ENCODE measurements at places on chromosomes 12 and 14.

GRCh38 chr14:94923786-94924185 is 153.9 kb upstream of the GSC start:
- no peak for DNase-seq

DNA sequence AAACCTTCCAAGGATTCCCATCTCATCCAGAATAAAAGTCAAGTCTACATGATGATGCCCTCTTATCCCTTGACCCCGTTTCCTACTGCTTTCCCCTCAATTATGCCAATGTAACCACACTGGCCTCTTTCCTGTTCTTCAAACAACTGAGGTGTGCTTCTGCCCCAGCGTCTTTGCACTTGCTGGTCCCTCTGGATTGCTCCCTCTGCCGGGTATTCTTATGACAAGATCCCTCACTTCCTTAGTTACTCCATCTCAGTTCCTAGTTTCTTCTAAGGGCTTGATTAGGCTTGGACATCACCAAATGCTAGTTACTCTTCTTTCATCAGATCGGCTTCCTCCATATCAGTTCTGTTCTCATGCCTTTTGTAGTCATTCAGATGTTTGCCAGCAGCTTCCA is 32.7 kb upstream of the PELI2 start:
- no peak for DNase-seq

DNA sequence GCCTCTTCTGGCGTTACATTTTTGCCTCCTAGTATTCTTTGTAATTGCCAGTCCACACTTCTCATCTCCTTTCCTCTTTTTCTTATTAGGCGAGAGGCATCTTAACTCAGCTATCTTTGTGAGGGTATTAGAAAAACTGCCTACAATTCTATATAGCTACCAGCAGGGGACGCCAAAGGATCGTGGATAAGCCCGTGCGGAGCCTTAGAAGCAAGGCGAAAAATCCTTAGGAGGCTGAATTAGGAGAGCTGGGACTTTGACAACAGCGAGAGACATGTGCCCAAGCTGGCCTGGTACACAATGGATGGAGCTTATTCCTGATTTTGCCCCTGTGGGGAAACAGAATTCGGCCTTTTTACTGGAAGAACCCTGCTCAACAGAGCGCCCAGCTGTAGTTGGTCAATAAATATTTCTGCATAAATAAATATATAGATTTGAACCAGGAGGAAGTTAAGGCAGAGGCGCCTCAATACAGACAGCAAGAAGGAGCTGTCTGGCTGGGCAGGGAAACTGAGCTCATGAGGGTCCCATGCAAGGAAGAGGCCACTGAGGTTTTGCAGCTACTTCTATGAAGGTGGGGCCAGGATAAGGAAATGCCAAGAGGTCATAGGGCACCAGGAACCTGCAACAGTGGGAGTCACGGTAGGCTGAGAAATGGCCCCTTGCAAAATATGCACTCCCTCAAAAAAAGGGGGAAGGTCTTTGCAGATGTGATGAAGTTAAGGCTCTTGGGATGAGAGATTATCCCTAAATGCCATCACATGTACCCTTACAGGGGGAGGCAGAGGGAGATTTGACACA is 14.6 kb upstream of the RBM19 start:
- DNase-seq: no peak

- DNase-seq: no peak
Observed at GRCh38 chr12:52166672-52167071, 25.1 kb downstream of the KRT80 start.

DNA sequence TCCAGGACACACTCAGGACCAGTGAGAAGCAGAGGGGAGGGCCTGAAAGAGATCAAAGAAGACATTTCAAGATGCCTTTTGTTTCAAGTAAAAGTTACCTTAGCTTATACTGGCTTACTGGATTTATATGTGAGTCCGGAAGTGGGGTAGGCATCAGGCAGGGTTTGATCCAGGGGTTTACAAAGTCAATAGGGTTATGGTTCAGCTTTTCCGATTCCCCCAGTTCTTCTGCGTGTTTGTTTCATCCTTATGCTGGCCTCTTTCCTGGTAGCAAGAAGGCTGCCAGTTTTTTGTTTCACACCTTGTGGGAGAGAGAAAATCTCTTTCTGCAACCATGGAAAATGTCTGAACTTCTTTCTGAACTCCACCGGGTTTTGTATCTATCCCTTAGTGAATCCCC is 126.3 kb downstream of the ESRRB start:
- no peak for DNase-seq

GRCh38 chr12:209246-209645 is 4.7 kb downstream of the SLC6A12 start:
- no peak for DNase-seq

DNA sequence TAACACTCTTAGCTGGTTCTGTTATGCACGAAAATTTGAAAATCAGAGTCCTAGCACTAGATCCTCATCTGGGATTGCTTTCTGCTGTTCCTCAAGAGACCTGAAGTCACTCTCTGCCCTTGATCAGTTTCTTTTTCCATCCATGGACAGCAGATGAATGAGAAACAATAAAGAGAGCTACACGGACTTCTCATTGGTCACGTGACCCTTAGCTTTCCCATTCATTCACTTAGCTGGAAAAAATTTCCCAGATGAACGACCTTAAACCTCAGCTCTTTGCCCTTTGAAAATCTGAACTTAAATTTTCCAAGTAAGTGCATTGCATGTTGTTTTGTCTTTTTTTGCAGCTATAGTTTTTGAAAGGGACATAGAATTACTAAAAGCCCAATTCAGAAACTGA is 27.2 kb upstream of the RGS6 start:
- DNase-seq: no peak

- no peak for DNase-seq
Observed at GRCh38 chr12:3045989-3046388, 31.2 kb upstream of the TSPAN9 start.

- no peak for DNase-seq
Observed at GRCh38 chr12:29782285-29782870, 1.4 kb downstream of the TMTC1 start.

GRCh38 chr12:24121911-24122310 is 172.4 kb upstream of the SOX5 start:
- DNase-seq: no peak

GRCh38 chr12:80419644-80420043 is 24.4 kb upstream of the PTPRQ start:
- no peak for DNase-seq

GRCh38 chr14:92969871-92970270 is 46.9 kb downstream of the CHGA start:
- DNase-seq: no peak

DNA sequence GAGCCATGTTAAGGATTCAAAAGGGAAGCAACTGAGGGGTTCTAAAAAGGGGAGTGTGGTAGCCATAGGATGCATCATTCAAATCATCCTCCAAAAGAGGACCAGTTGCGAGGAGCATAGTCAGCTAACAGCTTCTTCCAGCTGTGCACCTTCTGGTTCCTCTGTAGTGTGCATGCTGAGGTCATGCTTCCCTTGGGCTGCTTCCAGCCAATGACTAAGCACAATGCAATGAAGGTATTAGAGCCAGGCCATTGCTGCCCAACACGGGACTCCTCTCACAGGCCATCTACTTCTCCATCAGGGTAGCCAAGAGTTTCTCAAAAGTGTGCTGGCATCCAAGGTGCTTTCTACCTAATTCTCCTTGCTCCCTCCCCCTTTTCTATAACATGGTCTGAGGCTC is 69.2 kb upstream of the ARID2 start:
- no peak for DNase-seq

GRCh38 chr12:123598522-123598921 is 3.4 kb upstream of the DDX55 start:
- DNase-seq: no peak

DNA sequence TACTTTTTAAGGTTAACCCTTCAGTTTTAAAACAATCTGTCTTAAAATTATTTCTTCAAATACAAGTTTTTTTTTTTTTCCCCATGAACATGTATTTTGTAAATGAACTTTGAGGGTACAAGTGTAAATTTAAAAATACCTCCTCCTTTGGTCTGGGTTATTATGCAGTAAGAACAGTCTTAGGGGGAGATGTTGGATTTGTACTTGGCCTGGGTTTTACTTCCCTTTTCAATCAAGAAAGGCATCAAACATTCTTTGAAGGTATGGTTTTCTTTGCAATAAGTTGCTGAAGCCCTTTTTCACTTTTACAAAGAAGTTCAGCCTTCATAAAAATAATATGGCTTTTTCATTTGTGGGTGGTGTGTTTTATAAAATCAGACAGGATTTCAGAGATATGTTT is 20.5 kb downstream of the WBP11 start:
- DNase-seq: no peak

- no peak for DNase-seq
Observed at GRCh38 chr12:64907097-64907496, 82.7 kb downstream of the TBC1D30 start.

- no peak for DNase-seq
Observed at GRCh38 chr14:56888274-56888673, 78.0 kb upstream of the OTX2 start.

DNA sequence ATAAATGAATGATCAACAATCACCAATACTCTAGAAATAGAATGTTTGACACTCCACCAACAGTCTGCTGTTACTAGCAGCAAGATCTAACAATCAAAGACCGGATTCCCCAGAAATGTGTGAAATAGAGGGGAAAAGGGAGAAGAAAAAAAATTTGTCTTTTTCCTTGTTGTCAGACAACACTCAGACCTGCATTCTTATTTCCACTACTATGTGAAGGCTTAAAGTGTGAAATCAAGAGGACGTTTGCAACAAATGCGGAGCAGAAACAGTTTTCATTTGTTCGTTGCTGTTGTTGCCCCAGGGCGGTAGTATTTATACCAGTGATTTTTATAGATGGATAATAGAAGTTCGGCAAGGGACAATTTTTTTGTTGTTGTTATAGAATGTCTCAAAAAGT is 9.2 kb downstream of the NKX2-1 start:
- no peak for DNase-seq

DNA sequence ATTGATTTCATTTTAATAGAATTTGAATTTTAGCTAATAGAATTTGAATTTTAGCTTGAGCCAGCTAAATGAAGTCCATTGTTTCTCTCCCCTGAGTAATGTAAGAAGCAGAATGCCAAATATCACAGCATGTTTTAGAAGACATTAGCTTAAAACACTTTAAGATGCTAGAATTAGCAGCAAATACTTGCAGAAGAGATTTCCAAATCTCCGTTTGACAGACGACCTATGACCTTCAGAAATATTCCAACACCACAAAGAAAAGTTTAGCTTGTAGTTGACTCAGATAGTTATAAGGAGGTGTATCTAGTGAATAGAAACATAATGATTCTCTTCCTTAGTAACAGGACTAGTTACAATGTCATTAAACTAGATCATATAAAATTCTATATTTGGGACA is 51.7 kb upstream of the MYF6 start:
- DNase-seq: no peak

GRCh38 chr14:77955816-77956484 is 156.0 kb downstream of the ADCK1 start:
- DNase-seq: no peak

GRCh38 chr12:128536810-128537209 is 269.8 kb downstream of the TMEM132C start:
- no peak for DNase-seq

GRCh38 chr12:5648692-5649359 is 216.9 kb downstream of the NTF3 start:
- DNase-seq: no peak

DNA sequence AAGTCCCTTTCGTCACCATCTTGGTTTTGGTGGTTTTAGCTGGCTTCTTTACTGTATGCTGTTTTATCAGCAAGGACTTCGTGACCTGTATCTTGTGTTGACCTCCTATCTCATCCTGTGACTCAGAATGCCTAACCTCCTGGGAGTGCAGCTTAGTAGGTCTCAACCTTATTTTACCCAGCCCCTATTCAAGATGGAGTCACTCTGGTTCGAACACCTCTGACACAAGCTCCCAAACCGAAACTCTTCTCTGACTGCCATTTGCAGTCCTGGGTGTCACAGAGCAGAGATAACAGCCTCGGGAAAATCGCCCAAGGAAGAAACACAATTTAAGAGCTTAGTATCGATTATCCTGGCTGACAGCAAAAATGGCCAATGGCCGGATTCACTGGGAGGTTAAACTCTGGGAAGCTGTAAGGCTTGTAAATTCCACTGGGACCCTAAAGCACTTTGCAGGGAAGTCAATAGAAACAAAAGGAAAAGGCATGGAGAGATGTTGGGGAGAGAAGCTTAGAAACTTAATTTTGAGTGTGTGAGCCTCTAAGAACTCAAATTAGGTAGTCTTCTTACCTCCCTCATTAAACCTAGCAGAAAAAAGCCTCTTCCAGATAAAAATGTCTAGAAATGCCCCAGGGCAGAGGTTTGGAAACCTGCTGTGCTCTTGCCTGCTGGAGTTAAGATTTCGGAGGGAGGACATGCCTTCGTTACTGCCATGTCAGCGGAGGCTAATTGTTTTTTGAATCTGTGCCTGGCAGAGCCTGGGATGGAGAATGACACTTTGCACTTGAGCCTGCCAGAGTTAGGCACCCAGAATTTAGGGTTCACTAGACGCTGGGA is 56.5 kb upstream of the RPH3A start:
- no peak for DNase-seq

DNA sequence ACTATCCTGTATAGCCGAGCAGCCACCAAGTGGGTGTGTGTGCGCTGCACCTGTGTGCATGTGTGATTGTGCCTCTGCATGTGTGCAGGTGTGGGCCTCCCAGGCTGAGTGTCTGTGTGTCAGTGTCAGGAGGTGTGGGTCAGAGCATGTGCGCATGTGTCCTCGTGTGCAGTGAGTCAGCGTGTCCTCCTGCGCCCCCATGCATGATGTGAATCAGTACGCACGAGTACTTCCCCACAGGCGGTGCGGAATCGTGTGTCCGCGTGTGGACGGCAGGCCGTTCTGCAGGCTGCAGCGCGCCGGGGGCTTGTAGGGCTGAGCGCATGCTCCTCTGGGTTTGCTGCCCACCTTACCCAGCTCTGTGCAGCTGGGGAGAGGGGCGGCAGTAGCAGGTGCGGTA is 34.2 kb downstream of the DTX1 start:
- DNase-seq: no peak

DNA sequence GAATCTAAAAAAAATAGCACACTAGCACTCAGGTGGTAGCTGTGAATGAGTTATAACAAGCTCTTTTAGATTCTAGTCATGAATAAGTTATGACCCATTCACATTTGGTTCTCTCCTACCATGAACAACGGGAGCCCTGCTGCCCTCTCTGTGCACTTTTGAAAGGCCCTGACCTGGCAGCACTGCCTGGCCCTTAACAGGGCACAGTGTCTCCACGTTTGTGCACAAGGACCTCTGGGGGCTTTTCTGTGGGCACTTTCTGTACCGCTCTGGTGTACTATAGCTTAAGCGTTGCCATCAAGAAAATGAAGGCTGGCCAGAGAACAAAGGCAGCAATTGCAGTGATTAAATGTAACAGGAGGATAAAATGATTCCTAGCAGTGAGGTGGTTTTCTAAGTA is 21.2 kb downstream of the CCDC92 start:
- DNase-seq: no peak

DNA sequence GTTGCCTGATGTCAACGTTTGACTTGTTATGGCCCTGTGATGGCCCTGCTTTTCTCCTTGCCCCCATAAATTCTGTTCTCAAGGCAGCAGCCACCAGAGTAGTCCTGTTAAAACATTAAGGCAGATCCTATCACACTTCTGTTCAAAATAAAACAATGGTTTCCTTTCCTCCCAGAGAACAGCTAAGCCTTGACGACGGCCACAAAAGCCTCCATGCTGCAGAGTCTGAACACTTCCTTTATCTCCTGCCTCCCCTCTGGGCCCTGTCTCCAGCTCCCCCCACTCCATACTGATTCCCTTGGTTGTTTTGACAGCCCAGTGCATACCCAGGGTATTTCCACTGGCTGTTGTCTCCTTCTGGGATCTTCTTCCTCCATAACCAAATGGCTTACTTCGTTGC is 618.1 kb downstream of the MED13L start:
- no peak for DNase-seq

GRCh38 chr12:124532967-124533366 is 34.4 kb downstream of the NCOR2 start:
- DNase-seq: no peak

GRCh38 chr14:76990084-76990483 is 38.4 kb downstream of the IRF2BPL start:
- no peak for DNase-seq

Data from upper lobe of right lung (tissue), 1 donor.